ENCODE measurements at places on chromosomes 4 and X.

- no peak for DNase-seq
Measured at GRCh38 chr4:187961961-187962360, 33.6 kb upstream of the ZFP42 start.

- no peak for DNase-seq
Measured at GRCh38 chrX:155744534-155744933, 131.8 kb upstream of the TMLHE start.

DNA sequence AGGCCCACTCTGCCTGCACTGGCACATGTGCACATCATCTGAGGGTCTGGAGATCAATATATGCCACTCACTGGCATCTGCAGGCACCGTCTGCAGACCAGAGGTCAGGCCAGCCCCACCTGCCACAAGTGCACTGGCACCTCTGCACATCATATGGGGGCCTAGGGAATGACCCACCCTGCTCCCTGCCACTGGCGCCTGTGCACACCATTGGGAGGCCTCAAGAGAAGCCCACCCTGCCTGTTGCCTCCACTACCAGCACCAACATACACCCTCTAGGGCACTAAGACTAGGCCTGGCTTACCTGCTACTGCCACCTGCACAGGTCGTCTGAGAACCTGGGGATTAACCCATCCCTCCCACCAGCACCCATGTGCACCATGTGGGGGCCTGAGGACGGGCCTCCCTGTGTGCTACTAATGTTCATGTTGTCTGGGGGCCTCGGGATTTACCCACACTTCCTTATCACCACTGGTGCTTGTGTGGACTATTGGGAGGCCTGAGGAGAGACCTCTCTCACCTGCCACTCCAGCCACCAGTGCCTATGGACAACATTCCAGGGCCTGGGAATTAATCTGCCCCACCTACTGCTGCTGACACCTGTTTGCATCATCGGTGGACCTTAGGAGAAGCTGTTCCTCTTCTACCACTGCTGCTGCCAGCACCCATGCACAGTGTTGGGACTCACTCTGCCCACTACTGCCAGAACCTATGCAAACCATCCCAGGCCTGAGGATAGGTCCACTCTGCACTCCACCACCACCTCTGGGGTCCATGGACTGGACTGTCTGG lies 113.7 kb downstream of the REELD1 start:
- no peak for DNase-seq

DNA sequence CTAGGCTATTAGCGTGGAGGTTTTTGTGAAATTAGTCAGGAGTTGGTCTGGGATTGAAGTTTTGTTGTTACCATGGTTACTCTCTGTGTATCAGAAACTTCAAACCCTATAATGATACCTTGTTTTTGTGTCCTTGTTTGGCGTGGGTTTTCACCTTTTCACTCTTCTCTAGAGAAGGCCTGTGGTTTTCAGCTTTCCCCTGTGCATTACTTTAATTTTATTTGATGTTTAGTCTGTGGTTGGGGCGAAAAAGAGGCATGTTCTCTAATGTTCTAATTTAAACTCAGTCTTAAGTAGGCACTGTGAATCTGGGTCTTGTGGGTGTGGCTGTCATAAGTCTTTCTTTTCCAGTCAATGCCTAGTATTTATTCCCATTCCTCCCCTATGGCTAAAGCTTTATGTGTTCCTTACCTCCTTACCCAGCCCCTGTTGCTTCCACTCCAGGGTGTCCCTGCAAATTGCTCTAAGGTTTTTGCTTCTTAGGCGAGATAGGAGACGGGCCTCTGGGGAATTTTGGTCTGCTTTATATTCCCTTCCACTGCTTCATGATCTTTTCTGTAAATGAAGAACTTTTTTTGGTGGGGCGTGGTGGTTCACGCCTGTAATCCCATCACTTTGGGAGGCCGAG lies 326.3 kb upstream of the ZCCHC13 start:
- DNase-seq, result no peak

DNA sequence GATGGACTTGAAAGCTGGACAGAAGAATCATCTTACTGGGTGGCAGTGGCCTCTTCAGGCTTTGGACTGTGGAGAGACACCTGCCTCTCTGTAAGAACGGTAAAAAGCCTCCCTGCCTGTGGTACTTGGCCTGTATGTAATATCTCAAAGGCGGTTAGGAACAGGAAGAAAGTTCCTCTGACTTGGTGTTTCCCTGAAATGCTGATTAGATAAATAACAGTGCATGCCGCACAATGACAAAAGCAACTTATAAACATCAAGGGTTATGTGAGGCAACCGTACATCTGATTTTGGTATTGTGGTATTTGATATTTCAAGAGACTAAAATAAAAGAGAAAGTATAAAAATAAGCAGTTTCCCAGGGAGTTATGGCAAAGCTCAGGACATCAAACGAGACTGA lies 92.4 kb upstream of the SORBS2 start:
- DNase-seq, result no peak

DNA sequence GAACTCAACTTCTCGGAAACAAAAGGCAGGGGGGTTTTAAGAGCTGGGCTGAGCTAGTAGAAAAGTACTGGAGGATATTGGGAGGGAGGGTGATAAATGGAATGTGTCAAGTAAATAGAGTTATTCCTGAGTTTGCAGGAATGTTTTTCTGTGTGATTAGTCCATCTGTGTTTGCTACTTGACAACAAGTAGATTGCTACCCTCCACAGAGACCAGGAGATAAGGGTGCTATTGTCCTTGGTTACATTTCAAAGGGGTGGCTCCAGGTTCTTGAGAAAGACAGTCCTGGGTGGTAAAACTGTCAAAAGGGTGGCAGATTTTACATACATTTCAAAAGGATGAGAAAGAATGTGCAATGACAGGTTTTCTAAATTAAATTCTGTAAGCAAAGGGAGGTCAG lies 181.2 kb upstream of the PPP3CA start:
- DNase-seq, result no peak

- DNase-seq, result no peak
Measured at GRCh38 chr4:168598191-168598590, 101.3 kb downstream of the PALLD start.

GRCh38 chrX:23478056-23478455 lies 143.4 kb downstream of the PTCHD1 start:
- no peak for DNase-seq

DNA sequence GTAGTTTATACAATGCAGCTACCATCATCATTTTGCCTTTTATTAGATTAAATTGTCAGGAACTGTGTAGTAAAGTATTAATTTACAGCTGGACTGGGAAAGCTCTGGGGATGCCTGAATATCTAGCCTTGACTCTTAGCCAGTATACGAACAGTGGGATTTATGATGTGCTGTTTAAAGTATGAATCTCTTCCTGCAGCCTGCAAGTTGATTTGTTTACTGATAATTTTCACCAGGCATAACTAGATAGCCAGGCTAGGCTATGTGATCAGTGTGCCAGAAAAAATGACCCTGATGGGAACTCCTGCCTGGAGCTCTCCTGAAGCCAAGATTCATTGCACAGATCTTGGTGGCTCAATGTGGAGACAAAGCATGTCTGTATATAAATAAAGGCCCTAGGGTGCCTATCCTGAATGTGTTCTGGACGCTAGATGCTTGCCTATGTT lies 119.2 kb downstream of the SCLT1 start:
- no peak for DNase-seq

GRCh38 chr4:47057991-47058390 lies 26.6 kb downstream of the GABRB1 start:
- DNase-seq, result no peak

DNA sequence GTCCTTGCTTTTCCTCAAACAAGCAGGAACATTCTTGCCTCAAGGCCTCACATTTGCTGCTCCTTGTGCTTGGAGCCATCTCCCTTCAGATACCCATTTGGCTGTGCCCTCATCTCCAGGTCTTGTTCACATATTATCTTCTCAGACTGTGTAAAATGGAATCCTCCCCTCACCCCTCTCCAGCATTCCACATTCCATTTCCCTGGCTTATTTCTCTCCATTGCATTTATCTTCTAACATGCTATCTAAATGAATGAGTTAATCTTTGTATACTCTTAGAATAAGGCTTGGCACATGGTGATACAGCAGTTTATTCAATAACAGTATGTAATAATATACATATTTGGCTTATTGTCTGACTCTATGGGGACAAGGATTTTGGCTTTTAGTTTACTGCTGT lies 8.8 kb upstream of the GALNT7 start:
- no peak for DNase-seq

All from erythroblast (primary cell).